ENCODE measurements at places on chromosomes 7 and 10. TPM values are rescaled to one million over a fixed set of nuclear protein-coding genes. Genes with fewer than 3 reads are reported as not detected.

DNA sequence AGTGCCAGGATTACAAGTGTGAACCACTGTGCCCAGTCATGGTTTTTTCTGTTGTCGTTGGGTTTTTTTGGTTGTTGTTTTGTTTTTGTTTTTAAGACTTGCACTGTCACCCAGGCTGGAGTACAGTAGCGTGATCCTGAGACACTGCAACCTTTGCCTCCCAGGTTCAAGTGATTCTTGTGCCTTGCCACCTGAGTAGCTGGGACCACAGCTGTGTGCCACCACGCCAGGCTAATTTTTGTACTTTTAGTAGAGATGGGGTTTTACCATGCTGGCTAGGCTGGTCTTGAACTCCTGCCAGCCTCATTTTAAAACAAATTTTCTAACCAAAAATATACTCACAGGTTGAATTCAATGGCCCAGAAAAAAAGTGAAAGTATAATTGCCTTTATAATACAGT is 174.1 kb downstream of the AHR start:
- DNase-seq: no peak
- no peaks in the 10 kb centered on the region for H3K4me1 ChIP-seq
- no peak overlapping the region for H3K27ac ChIP-seq
- no peaks in the 10 kb centered on the region for H3K36me3 ChIP-seq
- H3K27me3 ChIP-seq: no peaks in the 10 kb centered on the region
- H3K4me3 ChIP-seq: no peak overlapping the region

DNA sequence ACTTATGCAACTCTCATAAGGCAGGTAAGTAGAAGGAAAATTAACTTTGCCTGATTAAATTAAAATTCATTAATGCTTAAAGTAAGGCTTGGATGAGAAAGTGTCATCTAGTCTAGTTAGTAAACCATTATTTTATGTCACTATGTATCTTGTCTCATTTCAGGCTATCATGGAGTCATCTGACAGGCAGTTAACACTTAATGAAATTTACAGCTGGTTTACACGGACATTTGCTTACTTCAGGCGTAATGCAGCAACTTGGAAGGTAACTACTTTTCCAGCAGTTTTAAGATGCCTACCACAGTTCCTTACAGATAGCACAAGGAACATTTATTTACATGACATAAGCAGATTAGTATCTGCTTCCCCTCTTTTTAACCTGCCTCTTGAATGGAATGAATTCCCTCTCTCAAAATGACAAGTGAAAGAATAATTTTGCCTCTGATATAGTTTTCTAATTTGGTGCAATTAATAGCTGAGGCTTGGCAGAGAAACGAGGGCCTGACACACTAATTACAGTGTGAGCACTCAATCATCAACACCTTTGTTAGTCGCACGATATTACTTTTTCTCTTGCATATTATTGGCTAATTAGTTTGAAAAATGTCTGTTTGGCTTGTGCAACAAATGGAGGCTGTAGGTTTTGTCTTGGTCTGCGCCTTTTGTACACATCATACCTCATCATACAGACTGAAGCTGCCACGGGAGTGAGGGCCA is 245.0 kb downstream of the FOXP2 start:
- H3K4me1 ChIP-seq: no peaks in the 10 kb centered on the region
- H3K4me3 ChIP-seq: no peak overlapping the region
- H3K36me3 ChIP-seq: no peaks in the 10 kb centered on the region
- no peak overlapping the region for H3K27ac ChIP-seq
- DNase-seq: peak; percentile 26
- H3K27me3 ChIP-seq: no peaks in the 10 kb centered on the region

- DNase-seq: no peak
- no peaks in the 10 kb centered on the region for H3K4me1 ChIP-seq
- H3K36me3 ChIP-seq: no peaks in the 10 kb centered on the region
- no peak overlapping the region for H3K4me3 ChIP-seq
- no peak overlapping the region for H3K27ac ChIP-seq
Measured at GRCh38 chr10:98254234-98254974, 13.6 kb downstream of the LOXL4 start.

DNA sequence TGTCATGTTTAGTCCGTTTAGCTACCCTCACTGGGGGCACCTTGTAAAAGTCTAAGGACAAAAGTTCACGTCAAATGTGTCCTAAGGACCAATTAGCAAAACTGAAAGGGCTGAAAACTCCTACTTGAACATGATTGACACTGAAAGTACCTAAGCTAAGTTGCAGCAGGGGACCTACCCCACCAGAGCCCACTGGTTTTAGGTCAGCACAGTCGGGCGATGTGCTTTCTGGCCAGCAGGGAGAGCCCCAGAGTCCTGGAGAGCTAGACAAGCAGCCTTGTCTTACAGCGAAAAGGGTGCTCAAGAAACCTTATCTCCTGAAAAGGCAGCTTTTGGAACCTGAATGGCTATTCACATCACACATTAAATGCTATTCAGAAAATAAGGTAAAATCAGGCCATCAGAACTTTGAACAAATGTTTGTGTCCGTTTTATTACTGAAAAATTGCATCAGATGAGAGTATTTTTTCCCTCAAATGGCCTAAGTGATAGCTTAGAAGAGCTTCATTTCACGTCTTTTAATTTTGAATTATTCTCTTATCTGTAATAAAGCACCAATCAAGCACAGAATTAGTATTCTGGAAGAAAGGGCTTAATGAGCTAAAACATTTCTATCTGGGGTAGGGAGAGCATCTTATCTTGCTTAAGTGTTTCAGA is 52.2 kb upstream of the MKI67 start:
- no peak overlapping the region for H3K27ac ChIP-seq
- H3K27me3 ChIP-seq: no peaks in the 10 kb centered on the region
- H3K4me3 ChIP-seq: no peak overlapping the region
- no peak for DNase-seq
- no peaks in the 10 kb centered on the region for H3K4me1 ChIP-seq

DNA sequence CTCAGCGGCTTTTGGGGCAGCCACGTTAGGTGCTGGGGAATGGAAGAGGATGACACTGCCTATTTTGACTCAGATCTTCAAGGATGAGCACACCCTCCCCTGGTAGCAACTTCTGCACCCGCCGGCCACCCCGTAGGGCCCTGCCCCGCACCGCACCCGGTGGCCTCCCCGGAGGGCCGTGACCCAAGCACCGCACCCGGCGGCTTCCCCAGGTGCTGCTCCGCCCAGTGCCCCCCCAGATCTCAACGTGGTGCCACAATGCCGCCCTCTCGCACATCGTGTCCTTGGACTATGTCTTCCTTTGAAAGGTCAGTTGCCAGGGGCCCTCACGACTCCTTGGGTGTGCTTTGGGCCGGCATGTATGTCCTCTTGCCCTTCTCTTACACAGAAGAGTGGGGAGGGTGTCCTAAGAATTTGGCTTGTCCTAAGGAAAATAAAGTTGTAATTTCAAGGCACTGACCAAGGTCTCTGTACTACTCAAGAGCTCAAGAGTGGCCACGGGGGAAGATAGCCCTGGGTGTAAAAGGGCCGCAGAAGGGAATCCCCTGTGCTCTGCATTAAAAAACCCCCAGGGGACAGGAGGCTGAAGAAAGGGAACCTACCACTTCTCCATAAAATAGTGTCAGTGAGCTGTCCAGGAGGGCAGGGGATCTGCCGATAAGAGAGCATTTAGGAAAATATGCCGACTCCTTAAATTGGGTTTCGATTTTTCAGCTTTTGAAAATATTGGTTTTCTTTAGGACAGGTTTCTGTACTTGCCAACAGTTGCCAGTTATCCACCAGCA is 1.6 kb upstream of the LANCL2 start:
- no peaks in the 10 kb centered on the region for H3K36me3 ChIP-seq
- DNase-seq: no peak
- H3K4me3 ChIP-seq: no peak overlapping the region
- no peaks in the 10 kb centered on the region for H3K27me3 ChIP-seq
- H3K27ac ChIP-seq: no peak overlapping the region
- H3K4me1 ChIP-seq: peaks cover 7% of the 10 kb centered on the region

- peaks cover 37% of the 10 kb centered on the region for H3K4me1 ChIP-seq
- peak overlapping the region; percentile 47 for H3K27ac ChIP-seq
- H3K27me3 ChIP-seq: no peaks in the 10 kb centered on the region
- no peak overlapping the region for H3K4me3 ChIP-seq
- DNase-seq: peak; percentile 75
Measured at GRCh38 chr10:102620591-102621442, 23.5 kb upstream of the TRIM8 start.

The LRRC4 gene
- total RNA-seq: 5.8 TPM

The ICA1 gene
- 25.3 TPM for total RNA-seq

The MSMB gene
- not detected for total RNA-seq

The INA gene
- total RNA-seq: 0.15 TPM
